Mesothelial cell of epicardium (in vitro differentiated cells): ENCODE measurements at places on chromosomes 13 and 19. TPM values are rescaled to one million over a fixed set of nuclear protein-coding genes. Genes with fewer than 3 reads are reported as not detected.

Gene NKPD1
- 0.54 to 1.1 TPM (median 0.71 TPM) in 3 replicates for total RNA-seq

Gene ANGPTL8
- 0.25 to 0.84 TPM (median 0.29 TPM) in 3 replicates for total RNA-seq

Gene CARD8
- 48.7 to 51.5 TPM (median 50.0 TPM) in 3 replicates for total RNA-seq

Gene ZNF763
- 5.9 to 7.2 TPM (median 7.1 TPM) in 3 replicates for total RNA-seq

Gene PSG2
- not detected in 3 replicates for total RNA-seq

Gene SLC25A41
- total RNA-seq = 1.2 to 1.8 TPM (median 1.6 TPM) in 3 replicates

Gene GRIK5
- 38.3 to 39.9 TPM (median 39.2 TPM) in 3 replicates for total RNA-seq

Gene PROZ
- total RNA-seq = not detected in 3 replicates

Gene DNAAF3
- total RNA-seq = 2.9 to 4.4 TPM (median 3.3 TPM) in 3 replicates

Gene RPL28
- 1,773 to 1,819 TPM (median 1,790 TPM) in 3 replicates for total RNA-seq

Gene NCCRP1
- 11.7 to 14.8 TPM (median 12.2 TPM) in 3 replicates for total RNA-seq

Gene CGB2
- total RNA-seq = 0.71 to 4.7 TPM (median 1.2 TPM) in 3 replicates

Gene STARD13
- total RNA-seq = 21.3 to 24.5 TPM (median 23.0 TPM) in 3 replicates

DNA sequence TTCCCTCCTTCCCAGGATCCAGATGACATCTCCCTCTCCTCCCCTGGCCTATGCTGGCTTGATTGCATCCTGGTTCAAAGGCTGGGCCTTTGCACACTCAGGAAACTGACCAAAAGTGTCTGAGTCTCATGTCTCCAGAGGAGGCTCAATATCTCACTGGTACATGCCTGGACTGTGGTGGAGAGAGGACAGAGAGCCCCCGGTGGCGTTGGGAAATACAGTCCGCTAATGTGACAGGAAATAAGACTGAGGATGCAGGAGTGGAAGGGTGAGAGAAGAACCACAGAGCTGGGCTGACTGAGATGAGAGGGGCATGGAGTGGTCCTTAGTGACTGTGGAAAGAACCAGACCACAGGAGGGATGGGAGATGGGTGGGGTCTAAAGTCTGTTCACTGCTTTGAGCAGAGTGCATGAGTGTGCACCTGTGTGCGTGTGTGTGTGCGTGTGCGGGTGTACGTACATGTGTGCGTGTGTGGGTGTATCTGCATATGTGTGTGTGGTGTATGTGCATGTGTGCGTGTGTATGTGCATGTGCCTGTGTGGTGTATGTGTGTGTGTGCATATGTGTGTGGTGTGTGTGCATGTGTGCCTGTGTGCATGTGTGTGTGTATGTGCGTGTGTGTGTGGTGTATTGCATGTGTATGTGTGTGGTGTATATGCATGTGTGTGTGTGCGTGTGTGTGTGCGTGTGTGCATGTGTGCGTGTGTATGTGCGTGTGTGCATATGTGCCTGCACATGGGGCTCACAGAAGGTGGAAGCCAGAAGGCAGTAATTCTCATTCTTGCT lies 1.9 kb downstream of the SIGLEC5 start:
- no peak for DNase-seq

DNA sequence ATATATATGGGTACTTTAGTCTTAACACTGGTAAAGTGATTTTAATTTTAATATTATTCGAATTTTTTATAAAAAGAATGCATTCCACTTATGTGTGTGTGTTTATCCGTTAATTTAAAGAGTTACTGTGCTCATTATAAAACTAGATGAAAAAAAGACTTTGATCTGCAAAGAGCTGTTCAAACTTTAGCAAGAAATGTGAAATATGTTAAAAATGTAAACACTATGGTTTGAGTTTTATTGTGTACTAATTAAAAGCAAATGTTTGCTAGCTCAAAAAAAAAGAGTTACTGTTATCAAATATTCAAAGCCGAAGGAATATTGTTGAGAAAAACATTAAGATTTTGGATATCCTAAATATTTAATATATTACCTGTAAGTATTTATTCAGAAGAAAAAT lies 34.5 kb downstream of the UFM1 start:
- no peak for DNase-seq

GRCh38 chr13:73034901-73035300 lies 23.9 kb upstream of the KLF5 start:
- DNase-seq = no peak

DNA sequence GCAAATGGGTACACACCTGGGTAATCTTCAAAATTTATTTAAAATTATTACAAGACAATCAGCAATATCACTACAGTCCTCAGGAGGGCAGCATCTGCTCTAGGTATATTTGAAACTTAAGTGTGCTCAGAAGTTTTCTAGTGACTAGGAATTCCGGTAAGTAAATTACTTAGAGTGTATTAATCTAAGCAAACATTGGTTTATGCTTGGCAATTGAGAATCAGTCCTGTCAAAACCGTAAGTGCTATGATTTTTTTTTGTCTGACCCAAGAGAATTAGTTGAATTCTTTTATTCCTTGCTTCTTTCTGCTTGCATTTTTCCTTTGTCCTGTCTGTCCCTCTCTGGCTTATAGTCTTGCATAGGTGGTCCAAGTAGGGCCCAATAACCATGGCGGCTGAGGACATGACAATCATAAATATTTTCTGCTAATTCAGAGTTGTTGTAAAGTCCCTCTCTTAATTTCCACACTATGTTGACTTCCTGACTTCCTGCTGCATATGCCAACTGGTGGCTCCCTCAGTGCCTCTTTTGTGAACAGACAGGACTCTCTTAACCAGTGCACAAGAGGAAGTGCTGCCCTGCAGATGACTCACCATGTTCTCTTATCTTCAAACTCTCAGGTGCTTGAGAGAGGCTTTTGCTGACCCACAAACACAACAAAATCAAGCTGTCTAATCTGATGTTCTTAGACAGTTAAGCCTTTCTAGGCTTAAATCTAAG lies 82.2 kb downstream of the SLAIN1 start:
- no peak for DNase-seq

- DNase-seq = no peak
These were observed 6.3 kb downstream of the RPL36 start for GRCh38 chr19:5696196-5697021.

- no peak for DNase-seq
These were observed 144.0 kb downstream of the CYSLTR2 start for GRCh38 chr13:48797761-48798160.

DNA sequence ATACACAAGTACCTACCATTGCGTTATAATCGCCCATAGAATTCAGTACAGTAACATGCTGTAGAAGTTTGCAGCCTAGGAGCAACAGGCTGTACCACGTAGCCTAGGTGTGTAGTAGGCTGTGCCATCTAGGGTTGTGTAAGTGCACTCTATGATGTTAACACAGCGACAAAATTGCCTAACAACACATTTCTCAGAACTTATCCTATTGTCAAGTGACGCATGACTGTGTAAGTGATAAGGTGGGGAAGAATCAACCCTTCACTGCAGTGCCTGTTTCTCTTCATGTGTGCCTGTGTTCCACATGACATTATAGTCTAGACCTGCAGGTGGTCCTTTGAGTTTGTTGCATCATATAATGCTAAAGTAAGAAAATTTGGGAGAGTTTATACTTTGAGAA lies 94.0 kb downstream of the PCDH9 start:
- no peak for DNase-seq

GRCh38 chr13:64339373-64340063 lies 2890.6 kb downstream of the PCDH9 start:
- no peak for DNase-seq

GRCh38 chr13:109795011-109795410 lies 8.6 kb upstream of the IRS2 start:
- DNase-seq = no peak

- no peak for DNase-seq
These were observed 210.9 kb downstream of the NALCN start for GRCh38 chr13:101205408-101205807.

DNA sequence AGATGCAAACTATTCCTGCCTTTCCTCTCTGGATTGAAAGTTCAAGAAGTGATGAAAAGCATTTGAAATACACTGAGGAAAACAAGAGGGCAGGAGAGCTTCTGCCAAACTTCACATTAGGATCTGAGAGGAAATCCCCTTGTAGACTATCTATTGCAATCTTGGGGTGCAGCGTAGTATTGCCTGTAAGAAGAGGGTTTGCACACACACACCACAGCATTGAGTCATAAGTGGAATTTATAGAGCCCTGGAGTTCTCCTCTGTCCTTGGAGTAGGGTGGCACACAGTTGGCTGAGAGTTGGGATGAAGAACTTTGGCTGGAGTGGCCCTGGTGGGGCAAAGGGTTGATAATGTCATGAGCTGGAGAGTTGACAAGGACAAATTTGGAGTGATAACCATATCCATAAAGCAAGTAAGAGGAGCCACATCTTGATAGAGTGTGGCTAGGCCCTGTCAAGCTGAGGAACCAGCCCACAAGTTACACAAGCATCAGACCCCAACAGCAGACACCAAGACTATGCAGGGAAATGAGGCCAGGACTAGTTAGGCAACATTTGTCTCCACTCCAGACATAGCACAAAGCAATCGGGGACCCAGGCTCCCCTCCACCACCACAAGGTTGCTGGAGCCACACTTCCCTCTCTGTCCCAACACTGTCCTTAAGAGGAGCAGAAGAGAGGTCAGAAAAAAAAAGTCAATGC lies 520.9 kb downstream of the KLF5 start:
- no peak for DNase-seq

- no peak for DNase-seq
These were observed 42.7 kb downstream of the UTP14C start for GRCh38 chr13:52067237-52067636.

DNA sequence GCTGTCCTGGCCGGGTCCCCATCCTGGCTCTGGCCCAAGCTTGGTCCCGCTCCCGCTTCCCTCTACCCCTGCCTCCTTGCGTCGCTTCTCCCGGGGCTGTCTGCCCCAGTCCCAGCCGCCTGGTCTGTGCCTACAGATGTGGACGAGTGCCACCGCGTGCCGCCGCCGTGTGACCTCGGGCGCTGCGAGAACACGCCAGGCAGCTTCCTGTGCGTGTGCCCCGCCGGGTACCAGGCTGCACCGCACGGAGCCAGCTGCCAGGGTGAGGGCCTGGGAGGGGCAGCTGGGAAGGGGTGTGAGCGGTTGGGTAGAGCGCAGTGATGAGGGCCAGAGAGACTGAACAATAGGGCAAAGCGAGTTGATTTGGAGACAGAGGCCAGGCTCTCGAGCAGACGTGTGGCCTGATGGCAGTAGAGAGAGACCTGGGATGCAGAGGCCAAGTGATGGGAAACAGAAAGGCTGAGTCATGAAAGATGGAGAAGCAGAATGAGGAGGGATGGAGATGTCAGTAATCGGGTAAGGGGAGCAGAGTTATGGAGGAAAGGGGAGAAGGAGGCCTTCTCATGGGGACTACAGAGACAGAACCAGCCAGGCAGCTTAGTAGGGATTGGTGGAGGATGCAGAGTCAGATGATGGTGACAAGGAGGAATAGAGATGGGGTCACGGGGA lies 9.4 kb downstream of the LTBP4 start:
- no peak for DNase-seq

GRCh38 chr19:19746286-19747213 lies 13.6 kb upstream of the ZNF14 start:
- DNase-seq = no peak

- DNase-seq = no peak
These were observed 8.1 kb downstream of the SPART start for GRCh38 chr13:36337938-36338641.

- peak; percentile 42 for DNase-seq
These were observed 1213.1 kb downstream of the OLFM4 start for GRCh38 chr13:54241719-54242118.

DNA sequence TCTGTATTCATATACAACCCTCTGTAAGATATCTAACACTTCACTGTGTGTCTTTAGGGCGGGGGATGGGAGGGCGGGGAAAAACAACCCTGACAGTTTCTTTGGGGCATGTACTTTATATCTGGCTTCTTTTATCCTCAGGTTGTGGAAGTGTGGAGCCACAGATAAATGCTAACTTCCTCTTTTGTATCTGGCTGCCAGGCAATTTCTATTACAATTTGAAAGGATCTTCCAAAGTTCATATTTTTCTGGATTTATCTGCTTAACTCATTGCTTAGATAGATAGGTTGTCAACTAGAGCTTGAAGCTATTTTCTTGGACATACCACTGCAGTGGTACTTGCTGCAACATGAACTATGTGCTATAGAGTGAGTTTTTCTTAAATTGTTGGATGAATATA lies 393.0 kb downstream of the LMO7 start:
- no peak for DNase-seq

GRCh38 chr19:29446361-29446760 lies 79.4 kb upstream of the VSTM2B start:
- no peak for DNase-seq

DNA sequence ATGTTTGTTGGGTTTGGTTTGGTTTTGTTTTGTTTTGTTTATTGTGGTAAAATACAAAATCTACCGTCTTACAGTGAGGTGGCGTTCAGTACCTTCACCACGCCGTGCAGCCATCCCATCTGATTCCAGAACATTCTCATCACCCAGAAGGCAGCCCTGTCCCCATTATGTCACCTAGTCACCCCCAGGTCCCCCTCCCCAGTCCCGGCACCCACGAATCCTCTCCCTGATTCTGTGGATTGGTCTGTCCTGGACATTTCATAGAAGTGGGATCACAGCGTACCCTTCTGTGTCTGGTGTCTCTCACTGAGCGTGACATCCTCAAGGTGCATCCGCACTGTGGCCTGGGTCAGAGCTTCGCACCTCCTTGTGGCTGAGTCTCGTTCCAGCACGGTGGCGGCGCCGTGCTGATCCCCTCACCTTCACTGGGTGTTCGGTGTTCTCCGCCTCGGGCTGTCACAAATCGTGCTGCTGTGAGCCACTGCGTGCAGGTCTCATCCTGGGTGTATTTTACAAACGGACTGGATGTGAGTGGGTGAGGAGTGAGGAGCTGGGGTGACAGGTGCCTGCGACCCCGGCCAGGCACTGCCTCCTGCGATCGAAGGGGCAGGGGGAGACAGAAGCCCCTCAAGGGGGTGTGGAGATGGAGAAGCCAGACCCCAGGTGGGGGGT lies 580 bp upstream of the TEKTIP1 start:
- no peak for DNase-seq

DNA sequence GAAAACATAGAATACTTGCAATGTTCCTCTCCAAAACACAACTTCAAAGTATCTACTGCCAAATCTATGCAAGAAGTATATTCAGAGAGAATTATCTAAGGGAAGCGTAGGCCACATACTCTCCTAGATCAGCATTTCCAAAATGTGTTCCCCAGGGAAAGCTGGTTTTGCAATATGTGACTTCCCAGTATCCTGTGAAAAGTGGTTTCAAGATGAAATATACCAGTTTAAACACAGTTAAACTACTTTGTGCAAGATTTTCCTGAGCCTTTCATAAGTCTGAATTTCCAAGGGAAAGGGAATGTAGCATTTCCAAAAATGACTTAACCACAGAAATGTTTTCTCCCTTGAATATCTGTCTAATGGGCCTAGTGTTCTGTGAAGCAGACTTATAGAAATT lies 7.6 kb downstream of the STARD13 start:
- no peak for DNase-seq

- DNase-seq = no peak
These were observed 62.7 kb downstream of the F2RL3 start for GRCh38 chr19:16951529-16951928.
